ENCODE measurements at places on chromosomes 4 and X.

DNA sequence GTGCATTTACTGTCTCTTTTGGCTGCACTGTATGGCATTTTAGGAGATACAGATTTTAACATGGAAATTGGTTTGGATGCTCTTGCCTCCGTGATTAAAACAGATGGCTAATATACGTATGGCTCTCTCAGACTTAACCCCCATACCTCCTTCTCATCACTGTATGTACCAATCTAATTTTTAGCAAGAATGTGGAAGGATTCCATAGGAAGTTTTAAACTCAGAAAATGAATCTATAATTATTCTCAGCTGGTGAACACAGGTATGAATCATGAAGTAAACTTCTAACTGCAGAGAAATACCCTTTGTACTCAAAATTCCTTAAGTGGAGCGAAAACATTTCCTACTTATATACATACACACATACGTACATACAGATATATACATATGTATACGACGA lies 210.5 kb upstream of the NEIL3 start:
- DNase-seq: no peak

- DNase-seq: no peak
Measured at GRCh38 chr4:186813377-186814068, 89.9 kb upstream of the FAT1 start.

DNA sequence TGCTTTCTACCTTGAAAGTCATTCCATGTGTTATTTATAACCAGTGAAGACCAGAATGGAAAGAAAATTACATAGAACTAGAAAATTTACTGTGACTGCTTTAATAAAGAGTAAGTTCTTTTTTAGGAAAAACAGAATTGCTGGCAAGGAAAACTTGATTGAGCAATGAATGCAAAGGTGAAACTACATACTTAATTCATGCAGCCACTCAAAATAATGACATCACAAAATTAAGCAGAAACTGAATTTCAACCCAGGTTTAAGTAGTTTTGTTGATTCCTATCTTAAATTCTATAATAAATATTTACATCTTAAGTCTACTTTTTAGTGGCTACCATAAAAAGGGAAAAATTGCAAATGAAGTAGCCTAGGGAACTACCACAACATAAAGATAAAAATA lies 14.0 kb downstream of the CHM start:
- DNase-seq: no peak

GRCh38 chr4:22356987-22357596 lies 158.8 kb downstream of the ADGRA3 start:
- DNase-seq: no peak

DNA sequence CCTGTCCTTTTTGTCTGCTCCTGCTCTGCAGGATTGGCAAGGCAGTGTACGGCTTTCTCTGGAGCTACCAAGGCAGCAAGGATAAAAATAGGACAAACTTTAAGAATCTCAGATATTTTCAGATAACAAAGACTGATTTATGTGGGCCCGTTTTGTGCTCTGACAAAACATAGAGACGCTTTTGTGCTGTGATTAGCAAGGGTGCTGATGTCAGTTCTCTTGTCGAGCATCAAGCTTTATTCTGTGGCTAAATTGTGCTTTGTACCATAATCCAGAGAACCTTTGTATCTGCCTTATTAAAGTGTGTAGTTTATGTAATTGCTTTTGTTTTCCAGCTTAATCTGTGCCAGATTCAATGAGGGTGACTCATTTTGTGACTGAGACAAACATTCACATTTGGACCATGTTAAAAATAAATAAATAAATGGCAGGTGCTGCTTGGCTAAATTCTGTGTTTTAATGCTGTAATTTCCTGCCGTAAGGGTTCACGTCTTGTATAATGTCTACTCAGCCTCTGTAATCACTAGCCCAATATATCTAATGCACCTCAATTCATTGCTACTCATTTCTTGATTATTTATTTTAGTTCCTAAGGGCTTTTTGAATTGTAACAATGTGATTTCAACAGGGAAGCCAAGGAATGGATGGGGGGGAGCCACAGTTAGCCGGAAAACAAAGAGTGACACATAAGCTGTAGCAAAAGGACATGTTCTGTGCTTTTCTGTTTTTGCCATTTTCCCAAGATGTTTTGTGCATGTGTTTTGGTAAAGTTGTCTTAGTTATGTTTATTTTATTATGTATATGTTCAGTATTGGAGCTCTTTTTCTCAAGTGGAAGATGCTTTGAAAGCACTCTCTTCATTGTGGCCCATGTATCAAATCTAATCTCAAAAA lies 75.1 kb downstream of the GAB1 start:
- DNase-seq: no peak

DNA sequence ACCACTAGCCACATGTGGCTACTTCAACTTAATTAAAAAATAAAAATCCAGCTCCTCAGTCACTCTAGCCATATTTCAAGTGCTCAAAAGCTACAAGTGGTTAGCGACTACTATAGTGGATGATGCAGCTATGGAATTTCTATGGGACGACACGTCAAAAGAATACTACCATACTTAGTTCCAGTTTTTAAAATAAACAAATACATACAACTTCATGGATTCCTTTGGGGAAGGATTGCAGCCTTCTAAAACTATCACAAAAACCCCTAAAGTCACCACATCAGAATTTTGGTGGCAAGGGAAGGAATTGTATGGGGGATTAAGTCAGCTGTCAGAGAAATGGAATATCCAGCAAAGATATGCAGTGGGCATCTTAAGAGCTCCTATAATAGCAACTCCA lies 6.5 kb downstream of the ZNF280C start:
- DNase-seq: no peak

- DNase-seq: no peak
Measured at GRCh38 chr4:8719421-8719820, 126.9 kb downstream of the CPZ start.

- DNase-seq: no peak
Measured at GRCh38 chr4:171746418-171746817, 66.8 kb upstream of the GALNTL6 start.

DNA sequence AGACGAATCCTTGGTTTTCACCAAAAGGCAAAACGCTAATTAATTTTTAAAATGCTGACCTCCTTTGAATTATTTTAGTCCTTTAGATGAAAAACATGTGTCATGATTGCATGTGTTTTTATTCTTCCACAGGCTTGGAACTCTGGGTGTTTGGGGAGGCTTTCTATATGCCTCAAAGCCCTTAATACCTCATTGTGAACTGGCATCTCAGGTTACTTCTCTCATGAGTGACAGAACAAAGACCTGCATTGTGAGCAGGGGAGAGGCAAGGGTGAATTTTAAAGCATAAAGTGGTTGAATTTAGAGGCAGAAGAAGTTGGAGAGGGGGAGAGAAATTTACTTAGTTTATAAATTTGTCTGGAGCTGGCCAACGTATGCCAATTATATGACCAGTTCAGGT lies 119.5 kb downstream of the ARSF start:
- DNase-seq: no peak

DNA sequence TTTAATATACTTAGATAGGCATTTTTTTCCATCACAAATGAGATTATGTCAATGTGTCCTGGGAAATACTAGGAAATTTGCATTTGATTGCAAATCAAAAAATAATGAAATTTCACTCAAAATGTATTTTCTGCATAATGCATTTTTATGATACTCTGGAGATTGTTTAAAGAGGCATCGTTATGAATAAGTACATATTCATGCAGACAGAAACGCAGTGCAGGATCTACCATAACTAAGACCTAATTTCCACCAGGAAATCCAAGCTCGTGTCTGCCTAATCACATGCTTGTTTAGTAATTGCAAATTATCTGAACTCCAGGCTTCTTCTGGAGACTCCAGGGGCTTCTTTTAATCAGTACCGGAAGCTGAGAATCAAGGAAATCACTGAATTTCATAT lies 163.5 kb upstream of the MXRA5 start:
- DNase-seq: no peak

GRCh38 chrX:45196701-45197100 lies 4.0 kb downstream of the DIPK2B start:
- DNase-seq: no peak

GRCh38 chr4:138398322-138398721 lies 156.2 kb upstream of the SLC7A11 start:
- DNase-seq: no peak

- no peak for DNase-seq
Measured at GRCh38 chr4:3402491-3403347, 39.0 kb upstream of the HGFAC start.

DNA sequence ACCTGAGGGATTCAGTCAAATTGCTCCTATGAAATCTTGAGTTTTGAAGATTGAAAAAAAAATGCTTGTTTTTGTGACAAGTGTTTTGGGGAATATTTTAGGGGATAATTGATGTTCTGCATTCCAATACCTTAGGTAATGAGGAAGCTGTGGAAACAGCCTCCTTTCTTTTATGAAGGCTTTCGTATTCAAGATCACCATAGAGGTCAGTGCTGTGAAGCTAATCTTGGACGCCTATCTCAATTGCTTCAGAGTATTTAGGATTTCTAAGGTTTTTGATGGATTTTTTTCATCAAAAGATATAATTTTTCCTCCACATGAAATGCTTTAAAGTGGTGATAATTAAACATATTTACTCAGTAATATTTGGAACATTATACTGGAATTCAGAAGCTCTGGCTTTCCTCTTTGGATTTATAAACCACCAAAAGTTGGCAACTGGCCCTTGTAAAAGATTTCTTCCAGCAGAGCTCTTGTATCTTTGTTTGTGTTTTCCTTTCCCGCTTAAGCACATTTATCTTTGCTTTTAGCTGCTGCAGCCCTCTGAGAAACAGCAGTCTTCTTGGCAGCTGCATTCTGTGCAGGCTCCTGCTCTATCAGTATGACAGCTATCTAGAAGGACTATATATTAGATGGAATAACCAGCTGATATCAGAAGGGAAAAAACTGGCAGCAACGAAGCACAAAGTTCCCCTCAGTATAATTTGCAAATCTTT lies 63.7 kb downstream of the HMGB2 start:
- no peak for DNase-seq

DNA sequence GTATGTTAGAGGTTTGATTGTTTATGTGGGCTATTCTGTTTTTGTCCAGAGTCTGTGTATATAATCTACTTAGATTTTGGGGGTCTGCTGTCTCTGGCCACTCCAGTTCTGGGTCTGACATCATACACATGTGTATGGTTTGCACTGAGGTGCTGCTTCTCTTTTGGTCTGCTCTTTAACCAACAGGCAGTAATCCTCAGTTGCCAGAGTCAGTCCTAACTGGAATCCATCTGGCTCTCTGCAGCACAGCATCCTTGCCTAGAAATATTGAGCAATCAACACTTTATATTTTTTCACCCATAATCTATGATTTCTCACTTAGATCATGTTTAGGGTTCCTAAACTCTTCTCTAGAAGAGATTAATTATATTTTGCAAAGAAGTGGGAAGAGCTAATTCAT lies 98.3 kb upstream of the SFRP2 start:
- no peak for DNase-seq

- DNase-seq: no peak
Measured at GRCh38 chr4:27305246-27305645, 444.6 kb downstream of the STIM2 start.
